Osteocyte (in vitro differentiated cells): ENCODE measurements at places on chromosomes 3 and 15. TPM values are rescaled to one million over a fixed set of nuclear protein-coding genes. Genes with fewer than 3 reads are reported as not detected.

DNA sequence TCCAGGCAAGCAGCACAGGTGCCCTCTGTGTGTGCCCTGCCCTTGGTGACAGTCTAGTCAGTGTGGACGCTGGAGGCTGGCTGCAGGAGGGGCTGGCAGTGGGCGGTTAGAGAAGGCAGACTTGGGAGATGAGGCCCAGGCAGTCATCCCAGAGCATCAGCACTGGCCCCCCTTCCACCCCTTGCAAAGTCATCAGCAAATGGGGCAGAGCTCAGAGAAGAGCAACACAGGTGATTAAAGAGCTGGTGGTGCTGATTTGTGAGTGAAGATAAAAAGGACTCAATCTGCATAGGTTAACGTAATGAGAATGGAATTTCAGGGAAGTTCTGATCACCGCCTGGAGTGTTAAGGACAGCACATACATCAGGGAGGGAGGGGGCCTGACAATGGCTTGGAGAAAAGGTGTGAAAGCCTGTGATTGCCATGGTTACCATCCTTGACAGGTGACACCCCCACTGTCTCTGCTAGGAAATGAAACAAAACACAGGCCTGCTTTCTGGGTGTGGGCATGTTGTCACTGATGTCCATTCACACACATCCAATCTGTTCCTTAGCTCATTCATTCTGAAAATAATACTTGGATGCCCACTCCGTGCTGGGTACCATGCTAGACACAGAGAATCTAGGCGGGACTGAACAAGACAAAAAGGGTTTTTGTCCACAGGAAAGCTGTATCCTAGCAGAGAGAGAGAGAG, 269.6 kb upstream of the ST8SIA2 start:
- DNase-seq = no peak
- no peak overlapping the region for H3K4me3 ChIP-seq
- H3K36me3 ChIP-seq = no peaks in the 10 kb centered on the region
- H3K4me1 ChIP-seq = no peaks in the 10 kb centered on the region

- no peaks in the 10 kb centered on the region for H3K4me1 ChIP-seq
- H3K27me3 ChIP-seq = no peaks in the 10 kb centered on the region
- DNase-seq = peak; percentile 67
- no peak overlapping the region for H3K27ac ChIP-seq
Measured at GRCh38 chr3:134039161-134039862, 9.6 kb upstream of the SLCO2A1 start.

- H3K4me3 ChIP-seq = no peak overlapping the region
- no peaks in the 10 kb centered on the region for H3K27me3 ChIP-seq
- H3K4me1 ChIP-seq = peaks cover 56% of the 10 kb centered on the region
- H3K27ac ChIP-seq = peak overlapping the region; percentile 56
- DNase-seq = no peak
Measured at GRCh38 chr3:45552794-45553371, 41.7 kb upstream of the LIMD1 start.

GRCh38 chr3:187919048-187919447, 173.8 kb upstream of the BCL6 start:
- H3K27me3 ChIP-seq = no peaks in the 10 kb centered on the region
- H3K4me3 ChIP-seq = no peak overlapping the region
- H3K4me1 ChIP-seq = peaks cover 10% of the 10 kb centered on the region
- DNase-seq = no peak
- H3K27ac ChIP-seq = no peak overlapping the region

DNA sequence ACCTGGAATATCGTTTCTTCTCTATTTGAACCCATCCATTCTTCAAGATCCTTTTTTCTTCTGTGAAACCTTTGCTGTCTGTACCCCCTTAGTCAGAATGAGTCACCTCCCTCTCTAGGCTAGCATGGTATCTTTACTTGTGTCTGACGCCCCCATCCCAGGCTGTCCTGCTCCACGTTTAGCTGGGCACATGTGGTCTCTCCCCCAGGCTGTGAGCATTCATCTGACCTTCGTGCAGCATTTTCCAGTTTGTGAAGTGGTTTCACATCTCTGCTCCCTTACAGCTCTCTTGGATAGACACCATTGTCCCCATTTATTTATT, 14.3 kb upstream of the TLE3 start:
- no peak overlapping the region for H3K4me3 ChIP-seq
- no peaks in the 10 kb centered on the region for H3K36me3 ChIP-seq
- H3K27me3 ChIP-seq = peaks cover 53% of the 10 kb centered on the region
- no peak for DNase-seq

GRCh38 chr15:27479296-27480140, 508.5 kb downstream of the GABRG3 start:
- H3K27ac ChIP-seq = no peak overlapping the region
- no peak overlapping the region for H3K4me3 ChIP-seq
- no peaks in the 10 kb centered on the region for H3K36me3 ChIP-seq
- DNase-seq = no peak

MUC20 gene
- 6.2 and 7.6 TPM in 2 replicates for total RNA-seq

INSYN1 gene
- total RNA-seq = 7.9 and 8.0 TPM in 2 replicates

KBTBD13 gene
- total RNA-seq = not detected in 2 replicates
